Amygdala (tissue), 56 donors: ENCODE measurements at places on chromosomes 2 and 18.

- no peak for DNase-seq
Measured at GRCh38 chr18:9944805-9945204, 31.0 kb downstream of the VAPA start.

GRCh38 chr2:212073360-212073759 is 465.2 kb downstream of the ERBB4 start:
- DNase-seq, result no peak

GRCh38 chr2:64934530-64934929 is 54.7 kb upstream of the SLC1A4 start:
- no peak for DNase-seq

GRCh38 chr2:36165132-36165531 is 190.4 kb upstream of the CRIM1 start:
- no peak for DNase-seq

DNA sequence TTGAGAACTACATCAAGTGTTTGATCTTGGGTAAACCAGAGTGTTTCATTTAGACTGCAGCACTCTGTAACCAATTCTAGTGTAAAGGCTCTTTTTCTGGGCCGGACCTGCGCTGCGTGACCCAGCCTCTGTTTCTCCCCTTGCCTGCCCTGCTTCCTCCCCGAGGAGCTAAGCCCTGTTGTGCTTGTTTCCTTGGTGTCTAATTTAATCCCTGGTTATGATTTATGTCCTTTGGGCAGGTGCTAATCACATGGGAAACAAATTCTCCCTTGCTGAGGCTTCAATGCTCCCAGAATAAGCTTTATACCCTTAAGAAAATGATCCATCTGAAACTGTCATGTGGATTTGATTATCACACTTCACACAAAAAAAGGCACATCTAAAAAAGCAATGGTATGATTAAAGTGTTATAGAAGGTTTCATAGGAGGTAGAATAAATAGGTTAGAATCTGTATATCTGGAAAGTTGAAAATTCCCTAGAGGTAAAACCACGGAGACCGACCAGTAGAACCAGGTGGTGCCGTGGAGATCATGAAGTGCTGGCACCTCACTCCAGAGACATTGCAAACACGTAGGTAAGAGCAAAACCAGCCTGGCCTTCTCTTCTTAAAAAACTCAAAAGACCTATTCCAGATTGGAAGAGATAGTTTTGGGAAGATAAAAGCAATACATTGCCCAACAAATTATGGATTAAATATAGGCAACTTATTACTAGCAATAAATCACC is 31.0 kb upstream of the SLC9A2 start:
- no peak for DNase-seq

DNA sequence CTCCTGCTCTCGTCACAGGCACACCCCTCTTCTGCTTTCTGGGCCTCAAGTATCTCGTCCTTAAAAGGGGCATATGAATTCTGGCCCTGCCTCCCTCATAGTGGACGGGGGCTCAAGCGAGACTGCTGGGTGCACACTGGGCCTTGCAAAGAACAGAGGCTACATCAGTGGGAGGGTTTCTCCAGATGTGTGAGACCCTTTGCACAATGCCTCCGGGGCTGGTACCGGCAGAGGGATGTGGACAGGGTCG is 25.0 kb downstream of the CRACDL start:
- DNase-seq, result no peak

- no peak for DNase-seq
Measured at GRCh38 chr2:46161911-46162310, 135.3 kb upstream of the EPAS1 start.

DNA sequence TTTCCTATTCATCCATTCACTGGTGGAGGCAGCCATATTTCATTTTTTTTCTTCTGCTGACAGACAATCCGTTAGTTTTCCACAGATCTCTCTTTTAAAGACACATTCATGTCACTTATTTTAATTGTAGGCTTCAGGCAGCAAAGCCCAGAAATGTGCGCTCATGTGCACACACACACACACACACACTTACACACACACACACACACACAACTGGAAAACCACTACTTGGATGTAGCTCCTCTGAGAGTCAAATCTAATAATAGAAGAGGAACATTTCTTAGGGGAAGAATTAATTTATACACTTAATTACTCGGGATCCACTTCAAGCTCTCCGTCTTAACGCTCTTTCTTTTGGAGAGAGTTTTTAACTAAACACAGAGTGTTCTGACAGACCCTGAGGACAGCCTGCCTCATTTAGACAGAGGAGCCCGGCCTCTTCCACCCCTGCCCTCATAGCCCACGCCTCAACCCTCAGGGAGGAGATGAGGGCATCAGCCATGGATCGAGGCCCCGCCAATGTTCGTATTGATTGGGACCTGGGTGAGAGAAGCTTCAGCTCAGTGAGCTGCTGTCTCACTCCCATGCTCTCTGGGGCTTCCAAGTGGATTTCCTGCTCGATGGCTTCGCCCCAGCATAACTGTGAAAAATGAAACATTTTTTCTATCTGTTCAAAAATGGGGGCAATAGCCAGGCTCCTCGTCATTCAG is 261.4 kb upstream of the SKOR2 start:
- DNase-seq, result no peak

DNA sequence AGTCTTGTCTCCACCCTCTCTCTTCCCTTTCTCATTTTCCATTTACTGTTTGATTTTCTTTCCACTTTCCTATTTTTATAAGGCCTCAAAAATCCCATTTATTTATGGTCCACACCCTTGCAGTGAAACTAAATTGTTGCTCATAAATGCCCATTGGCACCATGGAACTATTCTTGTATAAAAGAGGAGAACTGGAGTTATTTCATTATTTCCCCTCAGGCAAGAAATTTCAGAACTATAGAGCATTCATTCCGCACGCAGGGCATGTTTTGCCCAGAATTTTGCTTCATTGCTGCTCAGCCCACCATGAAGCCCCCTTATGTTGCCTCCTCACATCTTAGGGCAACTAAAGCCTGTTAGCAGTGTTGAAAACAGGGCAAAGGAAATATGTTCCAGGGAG is 113.7 kb upstream of the MMADHC start:
- DNase-seq, result no peak

DNA sequence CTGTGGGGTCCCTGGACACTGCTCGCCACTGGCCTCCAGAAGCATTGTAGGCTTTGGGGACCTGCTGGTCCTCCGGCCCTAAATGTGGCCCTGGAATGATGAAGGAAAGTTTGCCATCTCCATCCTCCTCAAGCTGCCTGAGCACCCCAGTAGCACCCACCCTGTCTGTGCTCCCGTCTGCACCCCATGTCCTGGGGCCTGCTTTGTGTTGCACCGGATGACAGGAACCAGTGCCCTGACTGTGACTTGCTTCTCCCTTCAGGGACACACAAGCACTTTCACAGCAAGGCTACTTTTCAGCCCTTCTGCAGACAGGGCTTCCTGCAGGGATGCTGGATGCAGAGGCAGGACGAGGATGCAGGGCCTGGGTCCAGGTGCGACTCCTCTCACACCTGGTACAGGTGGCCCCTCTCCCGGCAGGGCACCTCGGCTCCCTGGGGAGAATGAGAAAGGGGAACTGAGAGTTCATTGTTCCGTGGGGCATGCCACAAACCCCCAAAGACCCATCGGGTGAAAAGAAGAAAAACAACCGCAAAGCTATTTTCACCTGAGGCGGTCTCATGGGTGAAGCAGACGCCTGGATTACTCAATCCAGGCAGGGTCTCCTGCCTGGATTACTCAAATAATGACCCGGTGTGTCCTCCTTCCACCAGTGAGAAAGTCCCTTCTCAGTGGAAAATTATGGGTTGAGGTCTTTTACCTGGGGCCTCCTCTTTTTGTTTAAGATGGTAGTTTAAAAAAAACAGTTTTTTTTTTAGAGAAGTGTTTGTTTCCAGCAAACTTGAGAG is 74.9 kb downstream of the LONRF2 start:
- no peak for DNase-seq

- no peak for DNase-seq
Measured at GRCh38 chr2:174344716-174345461, 10.1 kb downstream of the SP9 start.

DNA sequence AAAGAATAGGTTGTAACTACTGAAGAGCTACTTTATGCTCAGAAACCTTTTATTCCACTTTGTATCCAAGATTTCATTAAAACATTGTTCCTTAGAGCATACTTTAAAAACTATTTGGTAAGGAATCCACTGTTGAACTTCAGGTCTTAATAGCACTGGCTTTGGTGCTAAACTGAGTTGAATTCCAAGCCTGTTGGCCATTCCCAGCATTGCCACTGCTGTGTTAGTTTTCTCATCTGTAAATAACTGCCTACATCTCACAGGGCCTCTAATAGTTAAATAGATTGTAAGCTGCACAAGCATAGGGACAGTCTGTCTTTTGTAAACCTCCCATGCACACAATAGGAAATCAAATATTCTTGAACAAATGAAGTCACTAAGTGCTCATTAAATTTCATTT is 86.6 kb downstream of the ORC4 start:
- no peak for DNase-seq

- DNase-seq, result no peak
Measured at GRCh38 chr2:228401065-228401912, 219.8 kb upstream of the SPHKAP start.

DNA sequence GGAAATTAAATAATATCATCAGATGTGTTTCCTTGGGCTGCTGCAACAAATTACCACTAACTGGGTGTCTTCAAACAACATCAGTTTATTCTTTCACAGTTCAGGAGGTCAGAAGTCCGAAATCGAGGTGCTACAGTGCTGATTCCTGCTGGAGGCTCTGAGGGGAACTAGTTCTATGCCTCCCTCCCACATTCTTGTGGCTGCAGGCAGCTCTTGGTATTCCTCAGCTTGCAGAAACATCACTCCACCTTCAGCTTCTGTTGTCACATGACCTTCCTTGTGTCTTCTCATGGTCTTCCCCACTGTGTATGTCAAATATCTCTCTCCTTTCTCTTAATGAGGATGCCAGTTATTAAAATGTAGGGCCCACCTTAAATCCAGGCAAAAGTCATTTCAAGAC is 29.3 kb upstream of the DCC start:
- no peak for DNase-seq

DNA sequence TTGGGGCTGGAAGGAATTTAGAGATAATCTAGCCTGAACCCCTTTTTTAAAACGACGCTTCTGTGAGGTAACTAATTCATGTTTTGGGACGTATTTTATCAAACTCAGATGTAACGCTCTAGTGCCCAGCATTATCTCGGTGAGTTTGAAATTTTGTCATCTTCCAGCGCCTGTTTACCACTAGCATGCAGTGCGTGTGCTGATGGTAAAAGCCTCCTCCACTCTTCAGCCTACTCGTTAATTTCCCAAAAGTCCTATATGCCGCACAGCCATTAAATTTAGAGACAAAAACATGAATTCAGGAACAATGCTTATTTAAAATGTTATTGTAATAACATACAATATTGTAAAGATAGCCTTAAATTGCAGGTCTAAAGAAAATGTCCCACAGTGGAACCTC is 2.8 kb downstream of the ZCCHC2 start:
- no peak for DNase-seq

- no peak for DNase-seq
Measured at GRCh38 chr2:205650931-205651330, 31.4 kb upstream of the NRP2 start.

GRCh38 chr18:31773774-31774476 is 13.2 kb upstream of the SLC25A52 start:
- DNase-seq, result no peak

DNA sequence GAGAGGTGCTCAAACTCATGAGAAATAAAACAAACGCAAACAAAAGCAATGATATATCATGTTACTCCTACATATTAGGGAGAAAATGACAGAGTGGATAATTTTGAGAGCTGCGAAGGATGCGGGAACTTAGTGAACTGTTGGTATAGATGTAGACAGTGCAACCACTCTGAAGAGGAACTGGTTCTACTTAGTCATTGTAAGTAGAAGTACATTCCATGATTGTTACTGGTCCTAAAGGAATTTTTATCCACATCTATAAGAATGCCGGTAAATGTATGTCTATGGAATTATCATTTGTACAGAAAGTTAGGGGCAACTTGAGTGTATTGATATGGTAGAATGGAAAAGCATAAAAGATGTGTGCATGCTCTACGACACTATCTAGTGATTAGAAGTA is 1238.4 kb downstream of the LRP1B start:
- DNase-seq, result no peak

- no peak for DNase-seq
Measured at GRCh38 chr2:167718560-167718959, 528.8 kb downstream of the STK39 start.

DNA sequence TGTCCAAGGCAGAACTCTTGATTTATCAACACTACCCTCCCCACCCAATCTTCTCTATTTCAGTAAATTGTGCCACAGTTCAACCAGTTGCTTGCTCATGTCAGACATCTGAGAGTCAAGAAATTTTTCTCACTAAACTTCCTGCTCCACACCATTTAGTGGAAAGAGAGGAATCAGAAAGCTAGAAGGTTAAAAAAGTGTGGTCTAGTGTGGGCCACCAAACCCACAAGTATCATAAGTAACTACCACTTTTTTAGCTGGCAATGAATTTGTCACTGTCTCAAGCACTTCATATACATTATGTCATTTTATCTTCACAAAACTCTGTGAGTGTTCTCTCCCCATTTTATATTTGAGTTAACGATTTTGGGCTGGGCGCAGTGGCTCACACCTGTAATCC is 16.6 kb upstream of the MSTN start:
- DNase-seq, result no peak

GRCh38 chr2:238080518-238080917 is 19.6 kb upstream of the ESPNL start:
- no peak for DNase-seq

DNA sequence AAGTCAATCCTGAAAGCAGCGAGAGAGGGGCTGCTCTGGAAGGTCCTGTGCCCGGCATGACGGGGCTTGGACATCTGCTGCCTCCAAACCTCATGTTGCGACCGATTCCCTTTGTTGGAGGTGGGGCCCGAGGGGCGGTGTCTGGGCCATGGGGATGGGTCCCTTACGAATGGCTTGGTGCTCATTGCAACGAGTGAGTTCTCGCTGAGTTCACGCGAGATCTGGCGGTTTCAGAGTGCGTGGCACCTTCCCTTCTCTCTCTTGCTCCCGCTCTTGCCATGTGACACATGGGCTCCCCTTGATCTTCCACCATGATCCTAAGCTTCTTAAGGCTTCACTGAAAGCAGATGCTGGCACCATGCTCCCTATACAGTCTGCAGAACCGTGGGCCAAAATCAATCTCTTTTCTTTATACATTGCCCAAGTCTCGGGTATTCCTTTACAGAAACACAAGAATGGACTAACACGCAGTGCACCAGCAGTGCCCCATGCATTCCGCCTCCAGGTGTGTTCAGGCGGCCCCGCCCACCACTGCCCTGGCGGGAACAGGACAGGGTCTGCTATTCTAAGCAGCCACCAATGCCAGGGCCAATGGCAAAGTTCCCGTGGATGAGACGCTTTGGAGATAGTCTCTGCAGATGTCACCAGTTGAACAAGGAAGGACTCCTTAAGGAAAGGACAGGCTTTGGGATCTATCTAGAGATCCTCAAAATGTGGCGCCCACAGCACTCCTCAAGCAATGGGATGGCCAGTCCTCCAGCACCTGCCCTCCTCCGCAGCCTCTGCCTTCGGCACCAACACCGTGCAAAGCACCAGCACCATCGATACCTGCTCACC is 63.4 kb downstream of the ZNF516 start:
- no peak for DNase-seq

DNA sequence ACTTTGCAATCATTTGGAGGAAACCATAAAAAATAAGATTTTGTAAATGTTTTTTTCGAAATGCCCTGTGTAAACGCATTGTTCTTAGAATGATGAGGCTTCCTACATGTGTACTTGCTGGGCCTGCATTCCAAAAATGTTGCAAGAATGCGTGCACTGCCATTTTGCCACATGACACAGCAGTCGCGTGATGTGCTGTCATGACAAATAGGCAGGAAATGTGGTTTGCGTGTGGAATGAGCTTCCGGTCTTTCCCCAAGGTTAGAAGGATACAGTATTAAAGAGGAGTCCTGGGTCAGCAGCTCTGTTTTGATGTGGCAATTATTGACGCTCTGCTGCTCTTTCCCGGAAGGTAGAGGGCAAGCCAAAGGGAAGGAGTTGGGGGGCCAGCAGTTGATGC is 18.1 kb upstream of the SERPINB2 start:
- DNase-seq, result no peak
